Muscle of arm (tissue), 14 donors: ENCODE measurements at places on chromosomes 12 and 14.
A peak's percentile ranks its signal among the peaks of the same experiment; 100 is the strongest.

DNA sequence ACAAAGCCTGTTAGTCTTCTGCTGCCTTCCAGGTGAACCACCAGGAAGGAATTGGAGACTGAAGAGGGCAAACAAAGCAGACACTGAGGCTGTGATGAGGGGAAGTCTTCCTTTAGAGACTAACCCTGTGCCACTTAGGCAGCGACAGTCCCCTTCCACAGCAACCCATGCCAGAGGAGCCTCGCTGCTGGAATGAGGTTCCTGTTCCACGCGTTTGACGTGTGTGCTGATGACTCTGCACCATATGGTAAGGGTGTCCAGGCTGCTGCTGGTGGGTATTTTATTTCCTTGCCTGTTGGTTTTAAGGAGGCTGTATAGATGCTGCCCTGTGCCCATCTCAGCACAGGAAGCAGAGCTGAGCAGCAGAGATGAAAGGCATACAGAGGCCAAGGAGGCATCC lies 361.9 kb upstream of the FKBP4 start:
- no peak for DNase-seq

GRCh38 chr12:76781321-76781720 lies 17.4 kb downstream of the ZDHHC17 start:
- no peak for DNase-seq

DNA sequence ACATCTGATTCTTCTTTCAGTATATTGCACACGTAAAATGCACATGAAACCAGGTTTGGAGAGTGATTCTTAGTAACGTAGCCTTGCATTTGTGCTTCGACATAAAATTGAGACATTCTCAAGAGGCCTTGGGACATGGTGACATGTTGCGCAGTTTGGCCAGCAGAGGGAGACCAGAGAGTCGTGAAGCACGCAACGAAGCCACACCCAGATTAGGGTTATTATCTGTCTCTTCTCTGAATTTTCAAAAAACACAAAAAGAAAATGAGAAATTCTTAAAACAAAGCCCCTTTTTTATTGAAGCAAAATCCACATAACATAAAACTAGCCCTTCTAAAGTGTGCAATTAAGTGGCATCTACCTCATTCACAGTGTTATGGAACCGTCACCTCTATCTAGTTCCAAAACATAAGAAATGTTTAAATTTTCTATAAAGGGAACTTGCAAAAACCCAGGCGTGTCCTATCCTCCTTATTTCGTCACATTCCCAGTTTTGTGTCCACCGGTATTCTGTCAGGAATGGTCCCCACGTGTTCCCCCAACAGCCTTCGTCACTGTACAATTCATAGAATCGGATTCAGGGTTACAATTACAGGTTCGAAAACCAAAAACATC lies 108.8 kb upstream of the ATF7IP start:
- DNase-seq: peak; percentile 75

DNA sequence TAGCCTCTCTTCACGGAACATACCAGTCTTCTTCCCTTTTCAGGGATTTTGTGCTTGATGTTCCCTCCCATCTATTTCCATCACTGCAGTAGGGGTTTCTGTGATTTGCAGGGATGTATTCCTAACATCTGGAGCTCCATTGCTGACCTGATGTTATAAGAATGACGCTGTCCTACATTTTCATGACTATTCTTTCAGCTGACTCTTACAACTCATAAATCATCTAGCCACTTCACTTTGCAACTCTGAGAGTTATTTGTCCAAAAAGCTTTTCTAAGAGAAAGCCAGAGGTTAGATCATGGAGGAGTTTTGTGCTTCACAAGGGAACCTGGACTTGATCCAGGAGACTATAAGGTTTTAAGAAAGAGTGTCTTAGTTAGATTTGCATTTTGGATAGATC lies 116.6 kb upstream of the FAR2 start:
- peak; percentile 29 for DNase-seq

DNA sequence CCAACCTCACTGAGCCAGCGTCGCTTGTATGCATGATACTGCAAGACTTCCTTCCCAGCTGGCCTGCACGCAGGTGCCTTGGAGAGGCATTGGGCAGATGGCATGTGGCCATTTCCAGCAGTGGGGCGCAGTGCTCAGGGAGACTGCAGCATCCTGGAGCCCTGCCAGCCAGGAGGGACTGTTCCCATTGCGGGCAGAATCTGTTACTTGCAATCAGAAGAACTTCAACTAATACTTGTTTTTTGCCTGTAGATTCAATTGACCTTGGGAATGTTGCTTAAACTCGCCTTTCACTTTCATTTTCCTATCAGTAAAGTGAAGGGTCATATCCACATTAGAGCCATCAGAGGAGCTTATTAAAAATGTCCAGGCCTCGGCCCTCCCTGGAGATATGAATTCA lies 29.8 kb downstream of the ANKRD9 start:
- no peak for DNase-seq

GRCh38 chr12:117789195-117789912 lies 179.4 kb downstream of the KSR2 start:
- DNase-seq: no peak

DNA sequence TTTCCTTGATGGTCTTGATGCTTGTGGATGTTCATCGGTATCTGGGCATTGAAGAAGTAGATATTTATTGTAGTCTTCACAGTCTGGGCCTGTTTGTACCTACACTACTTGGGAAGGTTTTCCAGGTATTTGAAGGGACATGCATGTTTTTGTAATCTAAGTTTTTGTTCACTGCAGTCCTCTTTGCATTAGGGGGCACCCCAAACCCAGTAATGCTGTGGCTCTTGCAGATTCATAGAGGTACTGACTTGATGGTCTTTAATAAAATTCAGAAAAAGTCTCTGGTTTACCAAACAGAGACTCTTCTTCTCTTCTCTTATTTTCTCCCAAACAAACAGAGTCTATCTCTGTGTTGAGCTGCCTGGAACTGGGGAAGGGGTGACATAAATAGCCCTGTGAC lies 150.9 kb upstream of the SLC16A7 start:
- no peak for DNase-seq

DNA sequence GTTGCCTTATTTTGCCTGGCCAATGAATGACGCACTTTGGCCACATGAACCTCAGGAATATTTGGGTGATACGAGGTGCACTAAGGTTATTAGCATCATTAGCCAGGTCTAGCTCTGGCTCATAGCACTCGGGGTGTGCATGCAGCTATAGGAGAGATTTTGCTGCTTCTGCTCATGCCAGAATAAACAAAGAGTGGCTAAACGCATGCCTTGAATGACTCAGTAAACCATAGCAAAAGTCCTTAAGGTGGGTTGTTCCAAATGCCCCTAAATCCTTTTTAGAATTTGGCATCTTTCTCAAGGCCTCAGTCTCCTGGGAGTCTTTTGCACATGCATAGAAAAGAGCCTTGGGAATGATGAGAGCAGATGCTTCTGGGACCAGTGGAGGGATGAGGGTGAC lies 343.7 kb upstream of the FKBP4 start:
- no peak for DNase-seq

GRCh38 chr12:9606247-9606646 lies 1.5 kb downstream of the KLRB1 start:
- DNase-seq: no peak

DNA sequence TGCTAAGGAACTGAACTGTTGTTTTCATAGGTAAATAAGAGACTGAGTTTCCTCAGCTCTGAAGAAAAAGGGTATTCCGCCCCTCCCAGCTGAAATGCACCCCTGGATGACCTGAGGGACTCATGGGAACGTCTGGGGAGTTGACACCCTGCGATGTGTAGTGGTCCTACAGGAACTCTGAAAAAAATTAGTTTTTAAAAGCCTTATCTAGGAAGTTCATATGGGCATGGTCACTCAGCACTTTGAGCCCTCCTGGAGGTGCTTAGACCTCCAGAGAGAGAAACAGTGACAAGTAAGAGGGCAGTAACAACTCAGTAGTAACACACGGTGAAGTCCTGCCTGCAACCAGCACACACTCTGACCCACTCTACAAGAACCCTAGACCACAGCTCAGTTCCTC lies 91.2 kb upstream of the CNOT2 start:
- no peak for DNase-seq

GRCh38 chr12:59823567-59823966 lies 227.7 kb downstream of the SLC16A7 start:
- no peak for DNase-seq

GRCh38 chr12:112219195-112219594 lies 93.8 kb downstream of the TRAFD1 start:
- no peak for DNase-seq

- no peak for DNase-seq
Measured at GRCh38 chr14:56807386-56808109, 2.7 kb downstream of the OTX2 start.

GRCh38 chr12:56375598-56376434 lies 13.2 kb upstream of the APOF start:
- no peak for DNase-seq

DNA sequence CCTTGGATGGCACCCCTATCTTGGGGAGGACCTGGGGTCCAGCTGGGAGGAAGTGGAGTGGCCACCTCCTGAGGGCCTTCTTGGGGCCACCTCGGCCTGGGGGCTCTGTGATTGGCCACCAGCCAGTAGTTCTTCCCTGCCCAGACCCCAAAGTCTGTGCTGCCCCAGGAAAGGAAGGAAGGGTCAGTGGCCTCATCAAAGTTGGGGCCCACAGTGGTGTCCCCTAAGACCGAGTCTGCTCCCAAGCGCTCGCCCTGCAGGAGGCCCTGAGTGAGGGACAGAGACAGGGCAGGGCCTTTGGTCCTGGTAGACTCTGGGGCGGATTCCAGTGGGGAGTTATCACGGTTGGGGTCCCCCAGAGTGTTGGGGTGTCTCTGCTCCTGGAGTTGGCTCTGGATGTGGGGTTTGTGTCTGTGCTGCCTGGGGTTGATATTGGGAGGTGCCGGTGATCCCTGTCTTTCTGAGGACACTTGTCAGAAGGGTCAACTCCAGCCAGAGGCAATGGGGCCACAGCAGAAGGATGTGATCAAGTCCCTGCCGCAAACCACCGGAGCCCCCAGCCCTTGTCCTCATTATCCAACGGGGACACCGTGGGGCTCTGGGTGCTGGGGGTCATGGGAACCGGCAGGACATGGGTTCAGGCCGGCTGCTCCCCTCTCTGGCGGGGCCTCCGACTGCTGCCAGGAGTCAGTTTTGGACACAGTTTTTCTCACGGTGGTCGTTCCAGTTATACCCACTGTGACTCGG lies 364.3 kb downstream of the TMEM121 start:
- no peak for DNase-seq

GRCh38 chr12:116592731-116593130 lies 33.5 kb downstream of the MAP1LC3B2 start:
- DNase-seq: no peak

GRCh38 chr14:37048666-37049071 lies 123.7 kb downstream of the SLC25A21 start:
- no peak for DNase-seq

DNA sequence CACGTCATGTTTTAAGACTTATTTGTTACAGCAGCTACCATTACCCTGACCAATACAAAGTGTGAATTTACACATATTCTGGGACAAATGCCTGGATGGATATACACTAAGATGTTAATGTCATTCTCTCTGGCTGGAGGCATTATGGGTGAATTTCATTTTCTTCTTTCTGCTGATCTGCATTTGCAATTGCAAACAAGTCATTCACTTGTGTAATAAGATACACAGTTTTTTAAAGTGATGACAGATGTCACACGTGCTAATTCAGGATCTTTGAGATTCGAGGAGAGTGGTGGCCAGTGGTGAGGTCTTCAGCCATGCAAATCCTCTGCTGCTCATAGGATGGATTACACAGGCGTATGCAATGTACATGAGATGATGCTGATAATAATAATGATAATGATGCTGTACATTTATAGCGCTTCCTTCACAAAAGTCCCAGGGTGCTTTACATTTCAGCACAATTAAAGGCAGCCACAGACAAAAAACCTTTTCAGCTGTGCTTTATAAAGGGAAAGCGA lies 155.9 kb upstream of the NOS1 start:
- DNase-seq: no peak

GRCh38 chr14:95407354-95407753 lies 87.6 kb upstream of the CLMN start:
- no peak for DNase-seq

GRCh38 chr12:29547864-29548263 lies 50.4 kb upstream of the OVCH1 start:
- peak; percentile 54 for DNase-seq

GRCh38 chr14:89543425-89543790 lies 126.4 kb upstream of the FOXN3 start:
- DNase-seq: peak; percentile 67

DNA sequence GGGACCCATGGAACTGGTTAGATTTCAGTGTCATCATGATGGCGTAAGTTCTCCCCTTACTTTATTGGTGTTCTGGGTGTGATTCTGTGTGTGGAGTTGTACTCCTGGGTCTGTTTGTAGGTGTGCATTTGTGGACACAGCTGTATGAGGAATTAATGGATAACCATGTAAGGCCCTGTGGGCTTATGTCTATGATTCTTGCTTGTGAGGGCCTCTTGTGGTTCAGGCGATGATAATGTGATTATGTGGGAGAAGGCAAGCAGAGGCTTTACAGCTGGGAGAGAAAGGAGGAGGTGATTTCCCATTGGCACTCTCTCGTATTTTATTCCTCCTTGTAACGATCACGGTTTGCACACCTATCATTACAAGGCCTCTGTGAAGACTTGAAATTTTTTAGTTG lies 96.1 kb downstream of the SCN8A start:
- no peak for DNase-seq

- DNase-seq: no peak
Measured at GRCh38 chr12:30696486-30696885, 817 bp upstream of the IPO8 start.

GRCh38 chr12:76790564-76791552 lies 26.9 kb downstream of the ZDHHC17 start:
- DNase-seq: no peak

GRCh38 chr12:120821878-120822277 lies 82.3 kb downstream of the SPPL3 start:
- DNase-seq: no peak

GRCh38 chr12:5185435-5186069 lies 141.9 kb downstream of the KCNA5 start:
- no peak for DNase-seq

DNA sequence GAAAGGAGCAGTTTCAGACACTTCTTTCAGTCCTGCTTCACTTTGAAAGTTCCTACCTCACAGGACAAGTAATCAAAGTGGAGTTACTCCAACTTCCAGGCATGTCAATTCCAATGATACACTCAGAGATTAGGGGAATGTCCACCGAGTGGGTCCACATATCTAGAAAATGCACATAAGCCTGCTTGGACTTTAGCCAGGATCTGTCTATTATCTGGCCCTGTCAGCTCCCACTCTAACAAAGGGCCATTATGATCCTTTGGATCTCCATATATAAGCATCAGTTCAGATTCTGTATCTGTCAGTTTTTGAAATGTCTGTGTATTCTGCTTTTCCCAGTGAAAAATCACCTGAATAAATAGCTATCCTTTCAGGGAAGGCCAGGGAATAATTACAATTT lies 112.9 kb upstream of the ATXN7L3B start:
- no peak for DNase-seq

DNA sequence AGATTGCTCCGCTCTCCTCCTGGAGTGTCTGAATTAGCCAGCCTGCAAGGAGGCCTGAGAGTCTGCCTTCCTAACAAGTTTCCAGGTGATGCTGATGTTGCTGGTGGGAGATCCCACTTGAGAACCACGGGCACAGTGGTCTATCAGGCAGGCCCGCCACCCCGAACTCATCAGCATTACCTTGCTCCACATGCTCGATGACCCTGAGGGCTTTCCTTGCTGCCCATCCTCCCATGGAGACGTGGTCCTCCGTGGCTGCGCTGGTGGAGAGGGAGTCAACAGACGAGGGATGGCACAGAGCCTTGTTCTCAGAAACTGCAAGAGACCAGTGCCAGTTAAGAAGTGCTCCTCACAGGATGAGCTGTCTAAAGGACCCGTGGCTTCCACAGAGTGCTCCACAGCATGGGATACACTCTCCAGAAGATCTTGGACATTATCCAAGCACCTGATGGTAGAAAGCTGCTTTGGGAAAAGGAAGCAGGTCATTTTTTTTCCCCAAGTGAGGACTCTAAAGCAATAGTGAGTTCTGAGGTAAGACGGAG lies 18.3 kb downstream of the HAL start:
- DNase-seq: no peak
